ENCODE measurements at places on chromosomes 1 and 21. TPM values are rescaled to one million over a fixed set of nuclear protein-coding genes. Genes with fewer than 3 reads are reported as not detected.

DNA sequence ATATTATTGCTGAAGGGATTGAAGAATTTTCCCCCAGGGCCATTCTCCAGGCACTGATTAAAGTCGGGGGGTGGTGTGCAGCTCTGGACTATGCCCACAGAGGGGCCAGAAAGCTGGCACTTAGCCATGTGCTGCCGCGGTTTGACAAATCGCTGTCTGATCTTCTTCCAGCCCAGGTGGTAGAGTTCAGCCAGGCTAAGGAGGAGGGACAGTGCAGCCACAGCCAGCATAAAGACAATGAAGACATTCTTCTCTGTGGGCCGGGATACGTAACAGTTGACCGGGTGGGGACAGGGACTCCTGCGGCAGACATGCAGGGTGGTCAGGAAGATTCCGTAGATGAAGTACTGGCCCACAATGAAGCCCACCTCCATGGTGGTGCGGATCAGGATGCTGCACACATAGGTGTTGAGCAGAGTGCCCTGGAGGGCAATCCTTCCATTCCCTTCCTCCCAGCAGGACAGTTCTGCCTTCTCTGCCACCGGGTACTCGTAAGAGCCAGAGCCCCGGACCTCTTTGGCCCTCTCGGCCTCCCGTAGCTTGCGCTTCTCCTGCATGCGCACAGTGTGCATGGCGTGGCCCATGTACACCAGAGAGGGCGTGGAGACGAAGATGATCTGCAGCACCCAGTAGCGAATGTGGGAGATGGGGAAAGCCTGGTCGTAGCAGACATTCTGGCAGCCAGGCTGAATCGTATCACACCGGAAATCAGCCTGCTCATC lies 1.9 kb downstream of the GJA5 start:
- DNase-seq = no peak

GRCh38 chr1:172778456-172779455 lies 119.9 kb downstream of the FASLG start:
- no peak for DNase-seq

GRCh38 chr1:110771245-110772022 lies 96.7 kb upstream of the KCNA3 start:
- DNase-seq = peak; percentile 95

- peak; percentile 17 for DNase-seq
Observed at GRCh38 chr1:156498432-156499193, 2.0 kb downstream of the MEF2D start.

GRCh38 chr1:87335175-87335884 lies 6.7 kb downstream of the LMO4 start:
- DNase-seq = peak; percentile 38

GRCh38 chr1:189619682-189620332 lies 857.9 kb downstream of the BRINP3 start:
- peak; percentile 63 for DNase-seq

- DNase-seq = no peak
Observed at GRCh38 chr1:2378956-2379732, 12.2 kb downstream of the MORN1 start.

- no peak for DNase-seq
Observed at GRCh38 chr21:36237441-36237840, 80.8 kb downstream of the DOP1B start.

- no peak for DNase-seq
Observed at GRCh38 chr1:239662950-239663349, 276.6 kb downstream of the CHRM3 start.

DNA sequence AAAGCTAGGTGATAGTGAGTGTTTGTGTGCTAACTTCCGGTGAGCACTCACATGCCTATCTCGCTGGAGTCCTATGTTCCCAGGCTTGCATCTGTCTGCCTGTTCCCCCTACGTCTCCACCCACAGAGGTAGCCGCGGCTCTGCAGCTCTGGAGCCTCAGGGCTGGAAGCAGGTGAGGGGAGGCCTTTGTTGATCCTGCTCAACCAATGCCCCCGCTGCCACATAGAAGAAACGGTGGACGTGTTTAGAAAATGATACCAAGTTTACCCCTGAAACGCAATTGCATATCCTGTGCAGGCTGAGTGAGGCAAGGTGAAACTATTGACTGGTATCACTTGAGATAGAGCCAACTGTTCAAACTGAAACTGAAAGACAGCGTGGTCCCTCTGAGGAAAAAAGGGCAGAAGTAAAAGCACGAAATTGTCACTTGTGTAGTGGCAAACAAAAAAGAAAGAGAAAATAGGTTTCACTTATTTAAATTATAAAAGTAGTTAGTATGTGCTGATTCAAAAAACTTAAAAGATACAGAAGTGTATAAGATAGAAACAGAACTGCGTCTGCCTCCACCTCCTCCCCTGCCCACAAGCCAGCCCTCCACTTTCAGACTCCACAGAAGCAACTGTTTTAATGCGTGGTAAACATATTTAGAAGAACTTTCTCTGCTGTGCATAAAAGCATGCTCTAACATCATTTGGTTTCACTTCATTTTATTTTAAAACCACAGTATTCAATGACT lies 38.6 kb upstream of the ETS2 start:
- DNase-seq = peak; percentile 63

- DNase-seq = no peak
Observed at GRCh38 chr1:19438516-19439195, 46.7 kb downstream of the CAPZB start.

DNA sequence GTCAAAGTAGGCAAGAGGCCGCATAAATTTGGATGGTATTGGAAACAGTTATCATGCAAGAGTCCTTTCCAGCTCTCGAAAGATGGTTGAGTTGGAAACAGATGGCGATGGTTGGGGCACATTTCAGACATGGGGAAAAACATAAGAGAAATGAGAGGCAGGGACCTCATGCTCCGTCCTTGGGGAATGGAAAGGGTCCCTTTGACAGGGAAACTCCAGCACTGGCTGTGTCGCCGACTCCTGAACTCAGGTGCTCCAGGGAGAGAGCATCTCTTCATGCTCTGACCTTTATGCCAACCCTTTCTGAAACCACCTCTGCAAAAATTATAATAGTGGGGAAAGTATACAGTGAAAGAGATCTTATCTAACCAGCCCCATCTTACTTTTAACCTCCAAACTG lies 36.8 kb upstream of the COL6A2 start:
- DNase-seq = no peak

- no peak for DNase-seq
Observed at GRCh38 chr1:29676496-29676895, 440.2 kb downstream of the PTPRU start.

DNA sequence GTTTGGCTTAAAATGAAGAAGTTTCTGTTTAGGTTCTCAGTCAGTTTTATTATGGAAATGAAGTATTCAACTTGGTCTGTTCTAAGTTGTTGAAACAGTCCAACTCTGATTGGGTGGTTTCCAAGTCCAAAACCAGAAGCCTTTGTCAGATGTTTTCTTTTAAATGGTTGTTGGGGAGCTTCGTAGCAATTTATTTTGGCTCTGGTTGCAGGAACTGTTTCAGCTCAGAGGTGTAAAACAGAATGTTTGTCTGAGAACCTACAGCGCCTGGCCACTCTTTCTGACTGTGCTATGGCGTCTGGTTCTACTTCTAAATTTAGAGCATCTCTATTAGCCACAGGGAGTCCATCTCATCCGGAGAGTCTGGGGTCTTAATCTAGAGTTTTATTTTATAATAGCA lies 582.6 kb upstream of the TMPRSS15 start:
- DNase-seq = no peak

GRCh38 chr1:97867127-97867526 lies 53.7 kb downstream of the DPYD start:
- DNase-seq = no peak

GRCh38 chr1:202586018-202586821 lies 124.0 kb downstream of the SYT2 start:
- DNase-seq = peak; percentile 58

GRCh38 chr1:13828454-13829151 lies 128.6 kb downstream of the PRDM2 start:
- DNase-seq = peak; percentile 40

- DNase-seq = no peak
Observed at GRCh38 chr1:27098431-27099134, 56.3 kb downstream of the SLC9A1 start.

DNA sequence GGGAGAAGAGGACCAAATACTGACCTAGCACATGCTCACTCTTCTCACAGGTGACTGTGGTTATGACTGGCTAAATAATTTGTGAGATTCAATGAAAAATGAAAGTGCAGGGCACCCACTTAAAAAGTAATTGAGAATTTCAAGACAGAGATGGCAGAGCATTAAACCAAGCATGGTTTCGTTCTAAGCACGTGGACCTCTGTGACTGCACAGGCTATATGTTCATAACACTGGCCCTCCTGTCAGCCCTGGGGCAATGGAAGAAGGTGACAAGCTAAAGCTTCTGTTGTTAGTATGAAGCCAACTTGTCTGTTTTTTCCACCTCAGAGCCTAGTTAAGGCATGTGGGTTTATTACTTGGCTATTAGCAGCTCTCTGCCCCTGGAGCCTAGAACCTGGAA lies 130.9 kb downstream of the FASLG start:
- no peak for DNase-seq

DNA sequence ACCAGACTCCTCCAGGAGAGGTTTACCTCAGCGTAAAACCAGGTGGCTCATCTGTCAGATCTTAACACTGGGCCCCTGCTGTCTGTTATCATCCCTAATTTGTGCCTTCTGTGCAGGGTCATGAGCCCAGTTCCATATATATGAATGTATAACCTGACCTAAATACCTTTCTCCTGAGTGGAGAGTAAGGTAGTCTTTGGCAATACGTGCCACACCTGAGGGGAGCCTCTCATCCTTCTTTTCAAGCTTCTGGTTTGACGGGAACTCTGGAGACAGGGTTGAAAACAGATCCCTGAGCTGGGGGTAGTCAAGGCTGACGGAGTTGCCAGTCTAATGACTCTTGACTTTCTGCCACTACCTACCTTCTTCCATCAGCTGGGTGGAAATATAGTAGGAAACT lies 4.1 kb downstream of the SFT2D2 start:
- DNase-seq = no peak

GRCh38 chr1:13786541-13786940 lies 86.6 kb downstream of the PRDM2 start:
- no peak for DNase-seq

DNA sequence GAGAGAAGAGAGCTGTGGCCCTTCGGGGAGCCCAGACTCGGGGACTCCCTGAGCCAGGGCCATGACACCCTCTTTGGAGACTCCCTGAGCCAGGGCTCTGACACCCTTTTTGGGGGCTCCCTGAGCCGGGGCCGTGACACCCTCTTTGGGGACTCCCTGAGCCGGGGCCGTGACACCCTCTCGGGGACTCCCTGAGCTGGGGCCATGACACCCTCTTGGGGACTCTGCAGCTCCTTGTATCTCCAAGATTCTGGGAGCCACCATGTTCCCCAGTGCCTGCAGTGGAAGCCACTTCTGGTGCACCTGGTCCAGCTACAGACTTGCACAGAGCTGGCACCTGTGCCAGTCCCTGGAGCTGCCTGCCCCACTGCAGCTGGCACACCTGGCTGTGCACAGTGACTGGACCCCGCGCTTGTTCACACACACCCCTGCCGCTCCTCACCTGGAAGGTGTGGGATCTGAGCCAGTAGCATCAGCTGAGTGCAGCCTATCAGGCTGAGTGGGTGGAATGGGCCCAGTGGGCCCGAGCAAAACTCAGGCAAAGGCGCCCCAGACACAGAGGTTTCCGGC lies 3.8 kb upstream of the SSU72 start:
- DNase-seq = no peak

DNA sequence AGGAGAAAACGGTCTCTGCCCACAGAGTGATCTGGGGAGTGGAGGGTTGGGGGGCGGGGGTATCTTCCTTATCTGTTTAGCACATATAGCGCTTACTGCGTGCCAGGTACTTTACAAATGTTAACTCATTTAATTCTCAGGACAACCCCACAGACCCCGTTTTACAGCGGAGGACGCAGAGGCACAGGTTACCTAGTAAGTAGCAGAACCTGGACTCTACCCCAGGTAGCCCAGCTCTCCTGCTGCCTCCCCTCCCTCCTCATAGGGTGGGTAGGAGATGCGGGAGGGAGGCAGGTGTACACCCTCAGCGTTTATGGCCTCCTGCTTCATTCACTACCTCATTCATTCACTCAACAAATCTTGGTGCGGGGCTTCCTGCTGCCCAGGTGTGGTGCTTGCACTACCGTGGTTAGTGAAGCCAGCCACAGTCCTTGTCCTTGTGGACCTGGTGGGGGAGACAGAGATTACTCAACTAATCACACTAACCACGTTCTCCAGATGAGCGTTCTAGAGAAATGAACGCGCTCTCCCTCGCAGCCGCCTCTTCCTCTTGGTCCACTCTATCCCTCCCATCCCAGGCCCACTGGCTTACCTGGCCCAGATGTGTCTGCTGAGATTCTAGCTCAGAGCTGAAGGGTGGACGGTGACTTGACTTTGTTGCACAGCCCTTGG lies 102.0 kb downstream of the IER5 start:
- no peak for DNase-seq

- no peak for DNase-seq
Observed at GRCh38 chr1:179971563-179972496, 17.2 kb downstream of the CEP350 start.

- DNase-seq = peak; percentile 64
Observed at GRCh38 chr1:232726048-232726779, 79.0 kb upstream of the MAP10 start.

DNA sequence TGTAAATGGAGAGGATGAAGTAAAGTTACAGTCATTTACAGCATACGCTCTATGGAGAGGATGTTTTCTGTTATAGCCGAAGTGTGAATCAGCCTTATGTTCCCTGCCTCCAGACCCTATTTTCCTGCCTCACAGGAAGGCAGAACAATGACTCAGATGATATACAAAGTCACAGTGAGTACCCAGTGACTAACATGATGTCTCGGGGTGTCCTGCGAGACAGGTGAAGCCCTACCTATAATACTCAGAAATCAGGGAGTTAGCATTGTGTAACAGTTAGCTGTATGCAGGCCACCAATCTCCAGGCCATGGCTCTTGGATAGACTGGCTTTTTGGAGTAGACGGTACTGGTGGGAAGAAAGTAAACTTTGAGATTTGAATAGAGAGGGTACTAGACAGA lies 55.6 kb upstream of the FBXO28 start:
- DNase-seq = peak; percentile 78

GRCh38 chr1:155951753-155952504 lies 10.5 kb downstream of the RXFP4 start:
- DNase-seq = no peak

DNA sequence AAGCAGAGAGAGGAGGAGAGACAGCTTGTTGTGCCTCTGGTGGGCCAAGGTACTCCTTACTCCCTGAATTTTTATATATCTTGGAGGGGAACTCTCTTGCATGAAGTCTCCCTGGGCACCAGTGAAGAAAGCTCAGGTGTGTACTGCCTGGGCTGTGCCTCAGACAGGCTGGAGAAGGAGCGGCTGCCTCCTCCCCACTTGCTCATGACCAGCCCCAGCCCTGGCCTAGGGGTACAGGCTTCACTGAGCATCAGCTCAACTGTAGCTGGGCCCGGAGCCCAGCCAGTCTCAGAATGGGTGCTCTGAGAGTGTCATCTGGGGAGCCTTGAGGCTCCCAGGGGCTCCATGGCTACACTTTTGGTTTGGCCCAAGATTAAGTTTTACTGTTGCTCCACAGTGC lies 44.8 kb upstream of the TENT5C start:
- DNase-seq = no peak

- DNase-seq = peak; percentile 77
Observed at GRCh38 chr1:151534662-151535278, 5.3 kb upstream of the TUFT1 start.

The RXFP4 gene
- 0.33 TPM for total RNA-seq

The KRTAP19-3 gene
- not detected for total RNA-seq

The FCRL6 gene
- not detected for total RNA-seq

The PTAFR gene
- total RNA-seq = 7.6 TPM

The OR2T29 gene
- not detected for total RNA-seq
